ENCODE measurements at places on chromosomes 7 and 10.

DNA sequence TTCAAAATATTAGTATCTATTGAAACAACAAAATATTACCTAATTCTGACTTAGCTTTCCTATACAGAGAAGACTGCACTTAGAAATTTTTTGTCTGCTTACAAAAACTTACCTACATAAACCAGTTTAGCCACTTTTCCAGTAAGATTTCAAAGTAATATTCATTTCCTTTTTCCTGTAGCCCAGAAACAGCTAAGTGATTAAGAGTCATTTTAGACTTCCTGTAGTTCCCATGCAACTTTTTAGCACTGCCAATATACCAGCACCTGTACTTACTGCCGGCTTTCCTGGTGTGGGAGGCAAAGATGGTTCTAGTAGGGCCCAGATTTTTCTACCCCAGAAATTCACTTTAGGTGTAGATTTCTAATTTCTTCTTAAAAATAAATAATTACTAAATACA lies 21.8 kb downstream of the NT5C2 start:
- DNase-seq, result no peak

GRCh38 chr10:35092851-35093250 lies 2.7 kb upstream of the CUL2 start:
- DNase-seq, result no peak

- no peak for DNase-seq
These were observed 73.3 kb upstream of the NKX6-2 start for GRCh38 chr10:132859084-132859855.

- DNase-seq, result no peak
These were observed 616.0 kb downstream of the GATA3 start for GRCh38 chr10:8670461-8670860.

DNA sequence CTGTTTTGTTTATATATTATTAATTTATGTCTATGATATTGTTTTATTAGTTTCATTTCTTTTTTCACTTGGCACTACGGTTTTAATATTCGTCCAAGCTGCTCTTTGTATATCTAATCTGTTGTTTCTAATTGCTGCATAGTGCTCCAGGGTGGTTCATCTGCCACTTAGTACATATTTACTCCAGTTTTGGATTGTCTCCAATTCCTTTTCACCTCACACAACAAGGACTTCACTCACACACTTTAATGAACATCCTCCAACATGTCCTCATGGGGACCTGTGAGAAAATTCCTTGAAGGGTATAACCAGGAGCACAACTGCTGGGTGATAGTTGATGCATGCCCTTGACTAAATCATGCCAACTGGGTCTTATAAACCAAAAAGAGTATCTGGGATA lies 14.1 kb upstream of the NOC3L start:
- DNase-seq, result no peak

GRCh38 chr7:101743995-101744360 lies 73.4 kb upstream of the CUX1 start:
- no peak for DNase-seq

DNA sequence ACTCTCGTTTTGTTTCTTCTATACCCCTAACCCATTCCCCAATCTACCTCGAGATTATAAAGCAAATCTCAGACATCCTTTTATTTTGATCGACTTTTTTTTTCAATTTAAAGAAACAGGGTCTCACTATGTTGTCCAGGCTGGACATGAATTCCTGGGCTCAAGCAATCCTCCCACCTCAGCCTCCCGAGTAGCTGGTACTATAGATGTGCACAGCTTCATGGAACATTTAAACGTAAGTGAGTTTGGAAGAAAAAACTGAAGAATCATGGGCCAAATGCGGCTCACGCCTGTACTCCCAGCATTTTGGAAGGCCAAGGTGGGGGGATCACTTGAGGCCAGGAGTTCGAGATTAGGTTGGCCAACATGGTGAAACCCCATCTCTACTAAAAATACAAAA lies 96.0 kb downstream of the UPF2 start:
- no peak for DNase-seq

- DNase-seq, result no peak
These were observed 178.7 kb upstream of the PPP2R2D start for GRCh38 chr10:131722121-131722520.

GRCh38 chr10:127826154-127826725 lies 66.5 kb downstream of the CLRN3 start:
- DNase-seq, result no peak

DNA sequence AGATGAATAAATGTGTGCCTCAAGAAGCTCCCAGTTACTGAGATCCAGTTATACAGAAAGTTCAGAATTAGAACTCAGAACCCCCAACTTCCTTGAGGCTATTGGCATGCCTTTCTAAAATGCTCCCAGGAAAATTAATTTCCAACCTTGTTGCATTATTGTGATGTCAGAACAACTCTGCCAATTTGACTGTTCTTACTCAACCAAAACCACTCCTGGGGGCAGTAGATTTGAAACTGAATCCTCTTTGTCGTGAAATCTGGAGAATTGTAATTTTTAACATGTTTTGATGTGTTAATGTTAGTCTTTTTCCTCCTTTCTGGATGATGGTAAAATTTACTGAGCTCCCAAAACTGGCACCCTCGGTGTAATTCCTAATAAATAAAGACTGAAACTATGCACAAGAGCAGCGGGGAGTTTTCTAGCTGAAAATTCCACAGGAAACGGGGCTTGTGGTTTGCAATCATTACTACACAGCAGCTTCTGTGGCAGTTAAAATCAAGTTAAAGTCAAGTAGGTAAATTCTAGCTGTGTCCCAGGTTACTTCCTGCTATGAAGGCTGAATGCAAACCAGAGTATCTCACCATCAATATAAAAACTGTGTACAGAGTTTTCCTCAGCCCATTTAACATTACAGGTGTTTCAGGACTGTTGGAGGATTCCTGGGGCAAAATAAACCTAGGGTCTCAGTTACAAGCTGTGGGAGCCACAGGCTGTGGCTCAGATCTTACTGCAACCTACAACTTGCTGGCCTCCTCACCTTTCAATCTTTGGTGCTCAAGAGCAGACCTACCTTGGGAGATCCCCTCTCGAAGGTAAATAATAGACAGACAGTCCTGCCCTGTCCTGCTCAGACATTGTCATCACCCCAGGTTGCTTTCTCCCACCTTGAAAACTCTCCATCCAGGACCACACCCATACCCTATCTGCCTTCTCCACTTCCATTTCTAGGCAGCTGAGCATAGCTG lies 156.3 kb upstream of the KMT2E start:
- DNase-seq, result no peak

DNA sequence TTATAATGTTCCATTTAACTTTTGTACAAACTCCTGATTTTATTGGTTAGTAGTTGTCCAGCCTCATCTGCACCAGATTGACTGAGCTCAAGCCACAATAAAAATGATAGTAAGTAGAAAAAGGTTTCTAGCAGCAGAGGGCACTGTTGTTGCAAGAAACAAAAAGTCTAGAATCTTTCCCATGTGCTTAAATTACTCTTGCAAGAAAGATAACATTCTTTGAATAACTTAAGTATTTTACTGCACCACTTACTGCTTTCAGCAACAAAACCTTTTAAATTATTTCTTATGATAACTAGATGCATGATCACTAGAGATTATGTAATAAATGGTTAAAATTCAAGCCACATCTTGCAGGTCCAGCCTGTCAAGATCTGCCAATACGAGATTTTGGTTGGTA lies 27.0 kb downstream of the LMOD2 start:
- DNase-seq, result no peak

DNA sequence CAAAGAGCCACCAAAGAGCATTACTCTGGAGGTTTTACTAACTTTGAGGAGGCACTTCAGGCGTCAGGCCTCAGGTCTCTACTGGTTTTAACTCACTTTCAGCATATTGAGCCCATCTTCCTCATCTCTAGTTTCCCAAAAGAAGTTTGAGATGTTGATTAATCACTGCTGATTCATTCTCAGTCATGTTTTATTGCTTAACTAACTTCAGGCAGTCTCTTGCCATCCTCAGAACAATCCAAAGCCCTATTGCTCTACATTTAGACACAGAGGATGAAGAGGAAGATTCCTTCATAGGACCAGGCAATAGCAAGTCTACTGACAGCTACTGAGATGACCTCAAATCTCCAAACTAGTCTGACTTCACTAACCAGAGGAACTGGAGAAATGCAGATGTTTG lies 39.1 kb upstream of the BET1 start:
- no peak for DNase-seq

GRCh38 chr7:19079066-19079465 lies 38.4 kb downstream of the TWIST1 start:
- no peak for DNase-seq

DNA sequence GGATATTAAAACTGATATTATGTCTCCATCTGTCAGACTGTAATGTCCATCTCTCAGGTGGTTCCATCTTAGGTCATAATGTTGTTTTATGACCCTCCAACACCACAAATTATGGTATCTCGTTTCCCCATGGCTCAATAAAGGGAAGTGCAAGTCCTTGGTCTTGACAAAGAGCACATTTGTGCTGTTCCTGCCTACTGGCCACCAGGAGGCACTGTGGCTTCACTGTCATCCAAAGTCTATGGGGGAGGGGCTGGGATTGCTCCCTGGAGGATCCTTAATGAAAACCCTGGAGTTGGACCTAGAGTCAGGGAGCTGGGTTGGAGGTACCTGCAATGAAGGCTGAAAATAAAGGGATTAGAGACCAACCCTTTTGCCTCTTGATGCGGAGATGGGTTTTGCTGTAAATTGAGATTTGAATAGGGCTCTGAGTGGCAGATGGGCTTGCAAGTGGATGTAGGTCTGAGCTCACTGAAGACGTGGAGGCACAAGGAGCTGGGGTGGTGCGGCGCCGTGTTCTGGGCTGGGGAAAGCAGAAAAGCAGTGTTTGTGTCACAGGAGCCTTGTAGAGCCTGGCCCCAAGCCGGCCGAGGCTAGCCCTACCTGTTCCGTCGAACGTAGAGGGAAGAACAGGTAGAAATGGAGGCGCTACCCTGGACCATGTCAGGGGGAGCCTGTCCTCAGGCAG lies 180.5 kb upstream of the PRSS58 start:
- no peak for DNase-seq

- DNase-seq, result peak; percentile 43
These were observed 6.5 kb upstream of the C10orf105 start for GRCh38 chr10:71725998-71726579.

DNA sequence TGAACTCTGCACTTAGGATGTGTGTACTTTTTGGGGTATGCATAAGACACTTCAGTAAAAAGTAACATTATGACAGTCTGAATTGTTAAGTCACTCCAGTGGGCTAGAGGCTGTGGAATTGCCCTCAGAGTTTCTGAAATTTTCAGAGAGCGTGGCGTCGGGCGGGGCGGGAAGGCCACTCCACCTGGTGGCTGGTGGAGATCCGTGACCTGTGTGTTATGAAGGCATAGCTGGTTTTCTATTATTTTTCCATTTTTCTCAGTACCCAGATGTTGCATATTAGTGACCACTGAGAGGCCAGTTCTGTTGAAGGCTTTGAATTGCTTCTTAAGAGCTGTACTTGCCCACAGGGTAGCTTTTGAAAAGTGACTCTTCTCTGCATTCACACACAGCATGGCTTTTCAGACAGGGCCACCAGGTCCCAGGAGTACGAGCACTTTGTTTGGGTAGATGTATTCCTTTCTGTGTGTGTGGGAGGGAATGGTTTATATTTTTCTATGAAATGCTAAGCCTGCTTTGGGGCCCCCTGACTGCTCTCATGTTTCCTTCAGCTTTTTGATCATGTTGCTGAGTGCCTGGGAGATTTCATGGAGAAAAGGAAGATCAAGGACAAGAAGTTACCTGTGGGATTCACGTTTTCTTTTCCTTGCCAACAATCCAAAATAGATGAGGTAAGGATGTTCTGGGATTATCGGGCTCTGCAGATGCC lies 52.3 kb downstream of the TACR2 start:
- no peak for DNase-seq

- no peak for DNase-seq
These were observed 3.9 kb upstream of the HPS1 start for GRCh38 chr10:98450618-98451017.

DNA sequence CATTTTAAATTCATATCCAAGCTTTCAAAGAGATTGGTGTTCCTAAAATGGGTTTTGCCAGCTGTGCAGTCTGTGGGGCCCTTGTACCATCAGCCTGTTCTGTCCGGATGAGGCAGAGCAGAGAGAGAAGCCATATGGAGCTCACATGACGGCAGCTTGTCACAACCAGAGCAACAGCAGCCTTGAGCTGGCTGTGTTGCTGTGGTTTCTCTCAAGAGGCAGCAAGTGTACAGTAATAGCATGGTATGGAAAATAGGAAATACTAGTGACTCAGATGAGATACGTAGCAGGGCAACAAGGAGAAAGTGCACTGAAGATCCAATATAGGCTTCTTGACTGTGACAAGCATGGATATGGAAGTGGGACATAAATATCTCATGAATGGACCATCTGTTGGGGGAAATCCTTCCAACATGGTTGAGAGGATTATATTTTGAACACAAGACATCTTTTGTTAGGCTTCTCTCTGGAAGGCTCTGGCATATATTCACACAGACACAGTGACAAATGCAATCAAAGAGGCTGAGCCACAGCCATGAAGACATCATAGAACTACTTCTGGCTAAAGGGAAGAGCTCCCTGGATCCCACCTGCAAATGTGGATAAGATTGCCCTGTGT lies 251.0 kb upstream of the TAC1 start:
- no peak for DNase-seq

GRCh38 chr10:79028056-79028430 lies 40.7 kb upstream of the ZMIZ1 start:
- DNase-seq, result no peak

GRCh38 chr7:11369696-11370095 lies 396.0 kb downstream of the PHF14 start:
- no peak for DNase-seq

- no peak for DNase-seq
These were observed 229.8 kb downstream of the ADK start for GRCh38 chr10:74380795-74381194.

DNA sequence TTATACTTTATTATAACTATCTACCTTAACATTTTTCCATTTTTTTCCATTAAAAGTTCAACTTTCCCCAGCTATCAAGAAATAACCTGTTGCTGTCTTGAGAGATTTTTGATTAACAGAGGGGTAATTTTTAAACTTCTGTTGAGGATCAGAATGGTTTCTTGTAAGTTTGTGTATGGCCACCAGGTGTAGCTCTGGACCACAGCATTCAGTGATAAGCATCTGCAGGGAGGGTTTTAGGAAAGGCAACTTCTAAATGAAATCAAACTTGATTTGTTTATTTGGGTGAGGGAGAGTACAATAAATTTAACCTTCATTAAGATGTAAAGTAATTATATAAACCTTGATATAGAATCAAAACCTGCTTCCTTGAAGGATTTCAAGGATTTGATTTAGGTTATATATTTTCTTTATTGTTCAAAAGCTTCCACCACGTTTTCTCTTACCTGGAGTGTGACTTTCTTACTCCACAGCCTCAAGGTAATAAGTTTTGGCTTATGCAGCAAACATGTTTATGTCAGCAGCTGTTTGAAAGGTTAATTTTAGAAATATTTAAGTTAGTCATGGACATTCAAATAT lies 153.3 kb downstream of the STK31 start:
- no peak for DNase-seq

- peak; percentile 32 for DNase-seq
These were observed 538.5 kb downstream of the HTR7 start for GRCh38 chr10:90319188-90319914.
